ENCODE measurements at places on chromosomes 7 and 10.

DNA sequence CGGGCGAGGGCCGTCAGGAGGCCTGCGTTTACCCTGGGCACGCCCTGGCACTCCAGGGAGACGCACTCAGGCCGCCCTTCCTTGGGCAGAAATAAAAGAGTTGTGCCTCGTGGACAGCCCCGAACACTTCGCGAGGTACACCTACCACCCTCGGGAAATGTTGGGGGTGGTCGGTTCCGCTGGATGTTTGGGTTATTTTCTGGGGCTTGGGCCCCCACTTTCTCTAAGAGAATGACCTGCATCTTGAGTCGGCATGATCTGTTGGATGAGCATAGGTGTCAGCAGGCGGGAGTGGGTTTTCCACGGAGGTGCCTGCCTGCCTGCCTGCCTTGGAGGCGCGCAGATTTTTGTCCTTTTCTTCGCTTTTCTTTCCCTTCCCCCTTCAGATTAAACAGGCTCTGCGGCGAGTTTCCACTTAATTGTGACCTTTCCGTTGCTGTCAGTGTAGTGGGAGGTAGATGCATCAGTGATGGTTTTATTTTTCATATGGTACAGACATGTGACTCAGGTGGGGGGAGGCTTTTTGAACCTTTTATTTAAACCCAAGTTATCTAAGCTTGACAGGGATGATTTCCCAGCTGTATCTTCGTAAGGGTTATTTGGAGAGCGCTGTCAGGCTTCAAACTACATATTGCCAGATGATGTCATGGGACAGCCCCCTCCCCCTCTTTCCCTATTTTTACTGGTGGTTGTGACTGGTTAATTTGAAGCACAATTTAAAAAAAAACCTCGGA lies 661 bp downstream of the HECTD2 start:
- DNase-seq: peak; percentile 58

GRCh38 chr7:21851559-21851967 lies 94.1 kb downstream of the CDCA7L start:
- no peak for DNase-seq

DNA sequence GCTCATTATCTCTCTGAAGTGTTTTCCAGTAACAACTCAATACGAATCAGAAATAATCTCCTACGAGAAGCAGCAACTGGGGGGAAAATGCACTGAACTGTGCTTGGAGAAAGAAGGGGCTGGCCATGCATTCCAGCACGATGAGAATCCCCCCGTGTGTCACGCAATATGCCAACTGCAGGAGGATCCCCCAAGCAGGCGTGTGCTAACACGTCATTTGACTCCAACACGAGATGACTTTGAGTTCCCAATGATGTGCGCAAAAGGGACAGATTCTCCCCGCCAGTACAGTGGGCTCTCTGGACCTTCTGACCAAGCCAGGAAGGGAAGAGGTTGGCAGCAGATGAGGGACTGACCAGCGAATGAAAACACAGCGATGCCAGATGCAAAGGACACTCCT lies 105.5 kb downstream of the KCNMA1 start:
- DNase-seq: peak; percentile 71

GRCh38 chr7:27173511-27173955 lies 587 bp downstream of the HOXA10 start:
- no peak for DNase-seq

DNA sequence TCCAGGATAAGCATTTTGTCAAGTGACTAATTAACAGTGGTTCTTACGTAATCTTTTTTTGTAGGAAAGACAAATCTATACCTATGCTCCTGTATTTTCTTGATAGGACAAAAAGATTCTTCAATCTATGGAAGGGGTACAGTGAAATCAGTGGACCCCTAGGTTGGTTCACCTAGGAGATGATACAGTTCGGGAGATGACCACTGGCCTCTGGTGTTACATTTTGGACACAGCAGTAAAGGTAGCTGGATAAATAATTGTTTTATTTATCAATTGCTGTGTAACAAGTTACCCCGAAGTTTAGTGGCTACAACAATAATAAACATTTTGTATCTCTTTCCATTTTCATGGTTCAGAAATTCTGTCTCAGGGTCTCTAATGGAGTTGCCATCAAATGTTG lies 288.2 kb upstream of the MAGI2 start:
- DNase-seq: no peak

DNA sequence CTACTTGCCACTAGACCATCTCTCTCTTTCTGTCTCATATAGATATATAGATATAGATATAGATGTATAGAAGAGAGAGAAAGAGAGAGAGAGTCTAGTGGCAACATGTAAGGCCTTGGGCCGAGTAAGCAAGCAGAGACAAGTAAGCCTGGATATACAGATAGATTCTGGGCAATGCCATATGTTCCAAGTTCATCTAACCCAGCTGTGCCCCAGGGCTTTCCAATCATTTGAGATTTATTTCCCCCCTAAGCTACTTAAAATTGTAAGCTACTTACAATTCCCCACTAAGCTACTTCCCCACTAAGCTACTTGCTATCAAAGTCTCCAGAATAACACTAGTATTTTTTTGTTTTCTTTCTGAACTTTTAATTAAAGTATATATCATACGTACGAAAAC lies 1094.1 kb downstream of the DNAJB9 start:
- no peak for DNase-seq

DNA sequence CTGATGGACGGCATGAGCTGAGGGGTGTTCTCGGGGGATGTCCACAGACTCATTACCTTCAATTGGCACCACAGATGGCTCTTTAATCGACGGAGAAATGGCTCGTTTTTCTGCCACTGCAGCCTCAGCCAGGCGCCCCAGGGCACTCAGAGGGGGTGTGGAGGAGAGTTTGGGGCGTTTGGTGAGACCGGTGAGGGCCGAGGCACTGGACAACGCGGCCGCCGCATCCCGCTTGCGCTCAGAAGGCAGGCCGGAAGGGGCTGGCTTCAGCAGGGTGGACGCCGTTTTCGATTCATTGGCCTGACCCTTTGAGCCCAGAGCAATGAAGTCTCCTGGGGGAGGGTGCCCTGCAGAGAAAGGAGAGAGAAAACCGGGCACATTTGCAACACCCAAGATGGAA lies 1.3 kb downstream of the INTS1 start:
- no peak for DNase-seq

GRCh38 chr10:104578671-104579070 lies 62.4 kb upstream of the SORCS3 start:
- no peak for DNase-seq

DNA sequence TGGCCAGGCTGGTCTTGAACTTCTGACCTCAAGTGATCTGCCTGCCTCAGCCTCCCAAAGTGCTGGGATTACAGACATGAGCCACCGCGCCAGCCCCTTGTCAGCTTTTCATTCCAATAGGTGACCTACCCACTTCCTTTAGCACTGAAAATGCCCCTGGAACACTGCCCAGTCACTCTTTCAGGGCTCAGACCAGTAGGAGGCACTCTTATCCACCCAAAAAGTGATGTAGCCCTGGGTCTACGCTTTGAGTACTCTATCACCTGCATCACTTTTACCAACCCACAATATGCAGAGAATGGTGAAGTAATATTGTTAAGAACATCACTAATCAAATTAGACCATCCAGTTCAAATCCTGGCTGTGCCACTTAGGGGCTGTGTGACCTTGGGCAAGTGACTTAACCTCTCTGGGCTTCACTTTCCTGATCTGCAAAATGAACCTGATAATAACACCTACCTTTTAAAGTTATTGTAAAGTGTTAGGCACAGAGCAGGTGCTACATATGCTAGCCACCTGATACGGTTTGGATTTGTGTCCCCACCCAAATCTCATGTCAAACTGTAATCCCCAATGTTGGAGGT lies 5.2 kb downstream of the CALN1 start:
- no peak for DNase-seq

DNA sequence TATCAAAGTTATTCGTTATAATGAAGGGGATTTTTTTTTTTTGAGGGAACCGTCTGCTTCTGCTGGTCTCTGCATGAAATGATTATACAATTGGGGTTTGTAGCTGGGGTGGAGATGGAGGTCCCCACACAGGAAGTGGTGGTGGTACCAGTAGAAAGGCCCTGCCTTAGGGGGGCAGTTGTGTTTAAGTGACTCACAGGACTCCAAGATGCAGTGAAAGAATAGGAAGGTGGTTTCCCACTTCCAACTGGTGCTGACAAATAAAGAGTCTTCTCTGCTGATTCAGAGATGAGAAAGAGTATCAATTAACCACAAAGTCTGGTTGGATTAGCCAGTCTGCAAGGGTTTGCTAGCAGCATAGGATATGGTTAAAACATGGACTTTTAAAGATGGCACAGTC lies 376.0 kb downstream of the SORCS3 start:
- peak; percentile 3 for DNase-seq

- DNase-seq: no peak
These were observed 15.0 kb upstream of the BNIP3 start for GRCh38 chr10:131996466-131997365.

DNA sequence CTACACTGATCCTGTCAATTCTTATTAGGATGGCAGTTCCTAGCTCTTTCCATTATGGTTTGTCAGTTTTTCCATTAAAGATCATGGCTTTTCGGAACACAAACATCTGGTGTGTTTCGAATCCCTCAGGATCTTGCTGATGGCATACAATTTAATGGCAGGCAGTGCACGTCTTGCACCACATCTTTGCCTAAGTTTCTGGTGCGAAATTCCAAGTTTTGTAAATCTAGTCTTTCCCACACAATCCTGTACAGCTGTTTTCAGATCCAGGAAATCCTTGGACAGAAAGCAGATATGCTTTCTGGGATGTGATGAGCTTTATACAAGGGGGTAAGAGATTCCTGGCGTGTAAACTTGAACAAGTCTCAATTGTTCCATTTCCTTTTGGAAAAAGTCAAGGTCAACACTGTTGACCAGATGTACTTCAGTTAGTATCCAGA lies 224.3 kb upstream of the PHYHIPL start:
- no peak for DNase-seq

GRCh38 chr10:46307281-46308112 lies 20.7 kb downstream of the ANTXRL start:
- DNase-seq: no peak

DNA sequence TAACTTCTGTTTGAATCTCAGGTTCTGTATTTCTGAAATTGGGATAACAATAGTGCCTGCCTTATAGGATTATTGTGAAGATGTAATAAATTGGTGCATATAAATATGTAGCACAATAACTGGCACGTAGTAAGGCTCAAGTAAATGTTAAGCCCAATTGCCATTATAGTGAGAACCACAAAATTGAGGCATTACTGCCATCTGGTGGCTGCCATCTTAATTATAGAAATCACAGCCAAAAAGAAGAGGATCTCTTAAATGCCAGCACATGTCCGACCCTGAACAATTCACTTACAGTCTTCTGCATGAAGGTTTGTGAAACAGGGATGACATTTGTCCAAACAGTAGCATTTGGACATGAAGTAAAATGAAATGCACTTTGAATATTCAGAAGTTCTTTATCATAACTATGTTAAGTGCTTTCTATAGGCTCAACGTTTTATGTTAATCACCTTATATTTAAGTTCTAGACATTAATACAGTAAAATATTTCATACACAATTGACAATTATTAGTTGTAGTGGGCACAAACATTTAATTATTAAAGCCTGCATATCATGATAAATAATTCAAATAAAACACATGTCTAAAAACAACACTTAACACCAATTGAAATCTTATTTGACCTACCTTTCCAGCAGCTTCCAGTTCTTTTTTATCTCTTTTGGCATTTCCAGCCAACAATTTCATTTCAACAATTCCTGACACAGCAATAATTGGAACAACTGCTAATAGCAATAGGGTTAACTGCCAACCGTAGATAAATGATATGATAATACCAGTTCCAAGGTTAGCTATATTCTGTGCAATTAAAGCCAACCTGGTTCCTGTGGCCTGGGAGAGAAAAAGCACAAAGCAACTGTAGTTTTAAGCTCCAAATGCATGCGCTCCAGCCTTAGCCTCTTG lies 58.5 kb downstream of the ABCB4 start:
- peak; percentile 54 for DNase-seq

GRCh38 chr7:14235056-14235455 lies 245.6 kb upstream of the ETV1 start:
- no peak for DNase-seq

DNA sequence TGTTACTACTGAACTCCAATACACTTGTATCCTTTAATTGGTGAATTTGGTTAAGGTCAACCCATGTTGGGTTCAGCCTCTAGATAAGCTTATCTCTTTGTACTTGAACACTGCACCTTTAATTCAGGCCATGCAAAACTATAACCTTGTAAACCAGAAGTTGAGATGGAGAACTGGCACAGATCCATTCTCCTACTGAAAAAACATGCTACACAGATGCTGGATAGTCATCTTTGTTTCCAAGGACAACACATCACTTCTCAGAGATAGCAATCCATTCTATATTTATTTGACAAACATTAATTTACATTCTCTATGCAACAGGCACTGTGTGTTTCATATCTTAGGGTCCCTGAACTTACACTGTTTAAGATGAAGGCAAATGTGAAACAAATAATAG lies 2.9 kb upstream of the CDK14 start:
- DNase-seq: no peak

GRCh38 chr10:132666705-132667341 lies 119.1 kb downstream of the NKX6-2 start:
- DNase-seq: peak; percentile 5

- DNase-seq: no peak
These were observed 380.0 kb downstream of the REEP3 start for GRCh38 chr10:63901228-63901627.

- peak; percentile 96 for DNase-seq
These were observed at the start of gene EDRF1 for GRCh38 chr10:125719173-125720001. Gene EDRF1, plus strand, starts transcription at chr10:125719709. Its CDS starts 99 bp downstream, at chr10:125719808.

- DNase-seq: peak; percentile 97
These were observed 69.9 kb upstream of the GTF2I start for GRCh38 chr7:74587435-74588126.

- no peak for DNase-seq
These were observed 1.3 kb downstream of the KAZALD1 start for GRCh38 chr10:101063050-101063525.

GRCh38 chr7:1152492-1152891 lies 7.5 kb downstream of the ZFAND2A start:
- no peak for DNase-seq

DNA sequence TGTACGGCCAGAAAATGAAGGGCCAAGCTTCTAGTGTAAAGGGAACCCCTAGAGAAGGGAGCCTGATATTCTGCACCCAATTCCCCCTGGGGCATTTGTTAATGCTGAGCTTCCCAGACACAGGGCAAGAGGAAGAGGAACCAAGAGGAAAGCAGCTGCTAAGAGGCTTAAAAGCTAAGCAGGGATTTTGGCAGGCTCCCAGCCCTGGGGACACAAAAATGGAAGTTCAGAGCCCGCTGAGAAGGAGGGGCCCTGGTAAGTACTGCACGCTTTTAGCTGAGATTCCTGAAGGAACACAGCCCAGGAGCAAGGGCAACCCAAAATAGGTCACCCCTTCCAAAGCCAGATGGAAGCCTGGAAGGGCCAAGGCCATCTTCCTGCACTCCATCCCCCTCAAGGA lies 387.3 kb upstream of the MGMT start:
- no peak for DNase-seq

- peak; percentile 42 for DNase-seq
These were observed 52.5 kb downstream of the PRF1 start for GRCh38 chr10:70549962-70550458.

GRCh38 chr7:43193893-43194292 lies 81.4 kb downstream of the HECW1 start:
- no peak for DNase-seq

- DNase-seq: no peak
These were observed 154.5 kb upstream of the ZNF32 start for GRCh38 chr10:43802988-43803696.

- no peak for DNase-seq
These were observed 107.3 kb upstream of the PDCD4 start for GRCh38 chr10:110764378-110764777.

- DNase-seq: no peak
These were observed 57.3 kb downstream of the HELLS start for GRCh38 chr10:94602729-94603515.

- DNase-seq: peak; percentile 19
These were observed 130.4 kb downstream of the HIBADH start for GRCh38 chr7:27532314-27532713.

GRCh38 chr7:155510975-155511701 lies 35.2 kb downstream of the CNPY1 start:
- no peak for DNase-seq

Measured in amniotic epithelial cell (primary cell).